Fibroblast of the aortic adventitia (primary cell): ENCODE measurements at places on chromosomes 4 and X. TPM values are rescaled to one million over a fixed set of nuclear protein-coding genes. Genes with fewer than 3 reads are reported as not detected.

The ARR3 gene
- total RNA-seq, result not detected in 2 replicates

The TMPRSS11D gene
- total RNA-seq, result 0.09 TPM in 1 of 2 replicates, not detected in the other

The RADX gene
- total RNA-seq, result 7.5 and 18.8 TPM in 2 replicates

The AKAP4 gene
- under 0.01 TPM in 1 of 2 replicates, not detected in the other for total RNA-seq

The GC gene
- total RNA-seq, result not detected in 2 replicates

The MAGEA1 gene
- total RNA-seq, result not detected in 2 replicates

The RBMXL3 gene
- total RNA-seq, result not detected in 2 replicates

The GYPB gene
- not detected in 2 replicates for total RNA-seq

The STPG2 gene
- total RNA-seq, result 0.18 TPM in 1 of 2 replicates, not detected in the other
